Inflammatory macrophage treated with lipopolysaccharide for 4 hours (primary cell): ENCODE measurements at places on chromosomes 3 and 15.

- DNase-seq = no peak
Measured at GRCh38 chr3:57130571-57131209, 34.5 kb downstream of the IL17RD start.

GRCh38 chr3:23079976-23080375 lies 123.2 kb upstream of the UBE2E2 start:
- DNase-seq = no peak

- DNase-seq = peak; percentile 5
Measured at GRCh38 chr3:128240232-128240631, 87.0 kb downstream of the EEFSEC start.

DNA sequence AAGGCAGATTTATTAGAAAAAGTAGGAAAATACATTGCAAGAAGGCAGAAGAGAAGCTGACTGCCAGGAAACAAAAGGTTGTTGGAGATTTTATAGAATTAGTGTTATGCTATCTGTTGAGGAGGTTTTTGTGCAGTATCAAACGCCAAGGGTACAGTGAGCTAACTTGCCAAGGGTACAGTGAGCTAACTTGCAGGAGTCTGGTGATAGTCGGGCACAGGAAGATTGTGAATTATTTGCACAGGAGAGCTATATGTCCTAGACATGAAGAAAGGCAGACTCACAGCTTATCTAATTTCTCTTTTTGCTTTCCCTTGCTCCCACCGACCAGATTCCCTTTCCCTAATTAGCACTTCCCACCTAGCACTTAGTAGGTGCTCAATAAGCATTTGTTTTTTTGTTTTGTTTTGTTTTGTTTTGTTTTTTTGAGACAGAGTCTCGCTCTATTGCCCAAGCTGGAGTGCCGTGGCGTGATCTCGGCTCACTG lies 2.7 kb upstream of the CSK start:
- DNase-seq = no peak

DNA sequence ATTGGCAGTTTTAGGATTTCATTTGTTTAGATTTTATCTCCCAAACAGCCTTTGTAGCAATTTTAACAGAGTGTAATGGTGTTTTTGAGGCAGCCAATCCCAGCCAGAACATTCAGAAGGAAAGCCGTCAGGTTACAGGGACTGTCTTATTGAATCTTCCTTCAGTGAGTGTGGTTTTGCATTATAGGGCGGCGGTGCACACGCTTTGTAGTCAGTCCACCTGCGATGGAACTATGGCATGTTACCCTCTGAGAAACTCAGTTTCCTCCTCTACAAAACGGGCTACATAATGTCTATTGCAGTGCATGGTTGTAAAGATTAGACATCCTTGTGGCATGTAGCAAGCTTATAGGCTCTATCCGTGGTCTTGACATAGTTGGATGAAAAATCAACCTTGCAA lies 1.0 kb downstream of the LRRC28 start:
- DNase-seq = no peak
